ENCODE measurements at places on chromosomes 4 and X. TPM values are rescaled to one million over a fixed set of nuclear protein-coding genes. Genes with fewer than 3 reads are reported as not detected.
A peak's percentile ranks its signal among the peaks of the same experiment; 100 is the strongest.

Gene CWH43
- polyA plus RNA-seq = not detected

- H3K4me1 ChIP-seq = no peaks in the 10 kb centered on the region
- H3K27ac ChIP-seq = no peak overlapping the region
- DNase-seq = no peak
- no peaks in the 10 kb centered on the region for H3K27me3 ChIP-seq
- H3K4me3 ChIP-seq = no peak overlapping the region
- H3K36me3 ChIP-seq = no peaks in the 10 kb centered on the region
These were observed 542.9 kb upstream of the GRIA3 start for GRCh38 chrX:122641136-122641535.

GRCh38 chr4:94959307-94959706 is 201.6 kb downstream of the BMPR1B start:
- no peak overlapping the region for H3K27ac ChIP-seq
- H3K36me3 ChIP-seq = no peaks in the 10 kb centered on the region
- H3K4me1 ChIP-seq = no peaks in the 10 kb centered on the region
- DNase-seq = no peak
- no peak overlapping the region for H3K4me3 ChIP-seq
- H3K27me3 ChIP-seq = no peaks in the 10 kb centered on the region

DNA sequence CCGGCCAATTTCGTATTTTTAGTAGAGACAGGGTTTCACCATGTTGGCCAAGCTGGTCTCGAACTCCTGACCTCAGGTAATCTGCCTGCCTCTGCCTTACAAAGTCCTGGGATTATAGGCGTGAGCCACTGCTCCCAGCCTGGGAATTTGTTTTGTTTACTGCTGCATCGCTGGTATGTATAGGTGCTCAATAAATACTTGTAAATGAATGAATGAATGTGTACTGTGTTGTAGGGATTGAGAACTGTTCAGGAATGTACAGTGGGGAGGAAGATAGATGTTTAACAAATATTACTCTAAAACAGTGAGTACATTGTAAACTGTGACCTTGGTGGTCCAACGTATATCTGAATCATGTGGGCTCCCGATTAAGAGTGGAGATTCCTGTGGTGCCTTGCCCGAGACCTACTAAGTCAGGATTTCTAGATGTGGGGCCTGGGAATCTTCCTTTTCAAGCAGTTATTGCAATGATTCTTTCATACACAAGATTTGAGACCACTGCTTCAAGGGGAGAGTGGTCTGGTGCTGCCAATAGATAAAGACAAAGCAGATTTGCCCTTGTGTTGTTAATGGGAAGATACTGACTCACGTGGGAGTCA is 41.0 kb downstream of the WWC2 start:
- no peak for DNase-seq
- peaks cover 14% of the 10 kb centered on the region for H3K4me1 ChIP-seq
- no peaks in the 10 kb centered on the region for H3K36me3 ChIP-seq
- H3K27ac ChIP-seq = no peak overlapping the region

- H3K4me1 ChIP-seq = peaks cover 4% of the 10 kb centered on the region
- H3K36me3 ChIP-seq = no peaks in the 10 kb centered on the region
- no peak for DNase-seq
These were observed 687.3 kb upstream of the ACTRT1 start for GRCh38 chrX:128739539-128739938.

DNA sequence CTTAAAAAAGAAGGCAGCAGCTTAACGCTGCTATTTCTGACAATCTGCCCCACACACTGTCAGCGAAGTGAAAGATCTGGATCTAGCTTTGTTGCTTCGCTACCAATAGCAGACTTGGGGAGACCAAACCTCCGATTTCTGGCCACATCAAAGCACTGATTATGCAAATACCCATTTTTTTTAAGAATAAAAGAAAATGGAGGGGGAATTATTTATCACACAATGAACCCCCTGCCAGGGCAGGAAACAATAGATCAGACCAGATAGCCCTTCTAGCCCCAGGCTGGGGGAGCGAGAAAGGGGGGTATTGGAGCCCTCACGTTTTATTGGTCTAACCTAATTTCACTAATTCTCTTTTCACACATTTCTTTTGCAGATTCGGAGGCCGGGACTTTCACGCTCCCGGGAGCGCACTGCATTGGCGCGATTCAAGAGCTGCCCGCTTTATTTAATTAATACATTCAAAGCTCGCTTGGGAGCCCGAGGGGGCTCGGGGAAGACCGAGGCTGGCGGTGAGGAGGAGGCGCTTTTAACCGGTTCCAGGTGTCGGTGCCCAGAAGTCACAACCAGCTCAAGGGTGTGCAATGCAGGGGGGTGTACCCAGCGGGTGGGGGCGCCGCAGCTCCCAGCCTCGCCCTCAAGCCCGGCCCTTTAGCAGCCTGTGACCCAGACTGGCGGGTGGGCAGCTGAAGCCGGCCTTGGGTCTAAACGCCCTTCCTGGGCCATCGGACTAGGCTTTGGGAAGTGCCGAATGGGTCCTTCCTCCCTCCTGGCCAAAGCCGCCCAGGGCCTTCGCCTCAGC is 5.5 kb downstream of the NEUROG2 start:
- no peaks in the 10 kb centered on the region for H3K36me3 ChIP-seq
- no peak for DNase-seq
- peak overlapping the region; percentile 12 for H3K4me3 ChIP-seq
- H3K27ac ChIP-seq = no peak overlapping the region

DNA sequence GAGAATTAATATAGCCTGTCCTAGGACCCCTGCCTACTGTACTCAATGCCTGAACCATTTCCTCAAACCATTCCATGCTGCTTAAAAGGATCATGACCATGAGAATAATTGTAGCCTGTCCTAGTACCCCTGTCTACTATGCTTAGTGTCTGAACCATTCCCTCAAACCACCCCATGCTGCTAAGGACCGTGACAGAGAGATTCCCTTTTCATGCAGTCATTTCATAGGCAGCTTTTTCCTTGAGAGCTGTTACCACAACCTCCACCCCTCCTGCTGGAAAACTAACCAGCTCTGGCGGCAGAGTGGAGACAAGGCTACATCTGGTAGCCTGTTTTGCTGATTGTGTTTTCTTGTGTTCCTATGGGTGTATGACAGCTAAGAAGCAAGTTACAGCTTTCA is 174.9 kb upstream of the SMARCAD1 start:
- no peak for DNase-seq
- no peaks in the 10 kb centered on the region for H3K4me1 ChIP-seq
- H3K36me3 ChIP-seq = no peaks in the 10 kb centered on the region
- no peaks in the 10 kb centered on the region for H3K27me3 ChIP-seq
- H3K27ac ChIP-seq = no peak overlapping the region
- H3K4me3 ChIP-seq = no peak overlapping the region
